Activated T-helper 17 cell treated with anti-CD3 and anti-CD28 coated beads, Interleukin-2, amount 50 U/mL, for 72 hours (primary cell): ENCODE measurements at places on chromosomes 13 and 19.
A peak's percentile ranks its signal among the peaks of the same experiment; 100 is the strongest.

DNA sequence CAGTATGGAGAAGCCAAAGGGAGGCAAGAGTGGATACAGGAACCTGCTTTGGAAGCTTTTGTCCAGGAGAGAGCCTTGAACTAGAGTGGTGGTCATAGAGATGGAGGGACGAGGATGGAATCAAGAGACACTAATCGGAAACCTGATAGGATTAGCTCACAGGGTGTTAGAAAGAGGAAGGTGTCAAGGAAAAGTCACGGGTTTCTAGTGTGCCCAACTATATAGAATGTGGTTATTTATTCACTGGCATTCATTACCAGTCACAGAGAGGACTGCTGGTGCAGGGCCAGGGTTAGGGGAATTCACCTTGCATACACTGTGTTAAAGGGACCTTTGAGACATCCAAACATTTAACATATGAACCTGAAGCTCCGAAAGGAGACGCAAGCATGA, 43.4 kb upstream of the URAD start:
- ATAC-seq, result no peak

- ATAC-seq, result peak; percentile 47
Measured at GRCh38 chr19:48635263-48635965, 1.8 kb downstream of the DBP start.

GRCh38 chr19:36688058-36688457, 646 bp downstream of the ZNF567 start:
- no peak for ATAC-seq

GRCh38 chr13:80303225-80303811, 37.6 kb downstream of the SPRY2 start:
- no peak for ATAC-seq

- no peak for ATAC-seq
Measured at GRCh38 chr19:6164906-6165531, 29.6 kb downstream of the ACSBG2 start.

GRCh38 chr13:73292127-73292526, 233.3 kb downstream of the KLF5 start:
- ATAC-seq, result no peak

GRCh38 chr19:5292822-5293611, 47.6 kb downstream of the PTPRS start:
- ATAC-seq, result peak; percentile 79

- ATAC-seq, result no peak
Measured at GRCh38 chr13:60170414-60170813, 6.7 kb upstream of the DIAPH3 start.

DNA sequence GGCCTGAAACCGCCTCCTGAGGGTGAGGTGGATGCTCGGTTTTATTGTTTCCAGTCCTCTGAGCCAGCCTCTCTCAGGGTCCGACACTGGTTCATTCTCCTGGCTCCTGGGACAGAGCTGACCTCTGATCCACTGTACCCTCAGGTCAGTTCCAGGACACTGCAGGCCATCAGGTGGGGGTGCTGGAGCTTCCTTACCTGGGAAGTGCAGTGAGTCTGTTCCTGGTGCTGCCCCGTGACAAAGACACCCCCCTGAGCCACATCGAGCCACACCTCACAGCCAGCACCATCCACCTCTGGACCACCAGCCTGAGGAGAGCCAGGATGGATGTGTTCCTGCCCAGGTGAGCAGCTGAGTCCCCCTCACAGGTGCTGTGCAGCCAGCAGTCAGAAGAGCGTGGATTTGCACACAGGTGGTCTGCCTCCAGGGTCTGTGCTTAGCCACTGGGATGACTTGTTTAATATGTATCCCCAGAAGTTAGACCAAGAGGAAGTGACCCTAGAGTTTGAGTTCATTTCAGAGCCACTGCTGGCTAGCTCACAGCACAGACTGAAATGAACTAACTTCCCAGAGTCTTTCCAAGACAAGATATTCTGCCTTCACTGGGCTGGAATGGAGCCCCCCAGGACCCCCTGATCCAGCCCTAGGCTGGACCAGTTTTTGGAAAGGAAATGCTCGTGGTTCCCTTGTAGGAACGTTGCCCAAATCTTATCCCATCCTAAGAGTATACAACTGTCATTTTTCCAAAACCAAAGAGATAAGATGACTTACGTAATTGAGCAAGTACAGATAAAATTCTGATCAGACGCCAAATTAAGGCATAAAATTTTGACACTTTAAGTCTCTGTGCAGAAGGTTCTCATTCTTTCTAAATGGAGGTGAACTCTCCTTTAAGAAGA, 8.8 kb downstream of the SERPINE3 start:
- ATAC-seq, result no peak

- ATAC-seq, result no peak
Measured at GRCh38 chr19:7994114-7994513, 11.3 kb downstream of the ELAVL1 start.

DNA sequence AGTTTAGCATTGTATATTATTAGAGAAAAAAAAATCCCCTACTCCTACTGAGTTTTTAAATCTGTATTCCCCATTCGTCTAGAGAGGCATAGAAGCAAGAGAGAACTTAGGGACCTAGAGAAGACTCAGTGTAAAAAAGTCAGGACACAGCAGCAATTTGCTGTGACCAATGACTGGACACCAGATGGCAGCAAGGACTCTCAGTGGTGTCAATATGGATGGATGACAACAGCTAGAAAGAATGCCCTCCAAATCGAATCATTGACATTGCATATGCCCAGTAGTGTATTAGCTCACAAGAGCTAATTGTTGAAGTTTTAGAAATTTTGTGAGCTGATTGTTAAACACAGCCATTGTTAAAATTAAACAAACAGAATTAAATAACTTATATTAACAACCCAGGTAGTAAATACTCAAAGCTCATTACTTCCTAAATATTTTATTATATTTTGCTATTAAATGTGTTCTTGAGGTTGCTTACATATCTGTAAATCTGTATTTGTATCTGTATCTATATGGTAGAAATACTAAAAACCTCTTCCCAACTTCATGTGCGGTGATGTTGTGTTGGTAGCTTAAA, 43.9 kb downstream of the SIAH3 start:
- ATAC-seq, result peak; percentile 40
